Activated CD4-positive, alpha-beta T cell treated with anti-CD3 and anti-CD28 coated beads for 36 hours (primary cell): ENCODE measurements at places on chromosomes 3 and 15.

GRCh38 chr3:193129607-193130006 lies 111.4 kb upstream of the PLAAT1 start:
- DNase-seq: no peak

DNA sequence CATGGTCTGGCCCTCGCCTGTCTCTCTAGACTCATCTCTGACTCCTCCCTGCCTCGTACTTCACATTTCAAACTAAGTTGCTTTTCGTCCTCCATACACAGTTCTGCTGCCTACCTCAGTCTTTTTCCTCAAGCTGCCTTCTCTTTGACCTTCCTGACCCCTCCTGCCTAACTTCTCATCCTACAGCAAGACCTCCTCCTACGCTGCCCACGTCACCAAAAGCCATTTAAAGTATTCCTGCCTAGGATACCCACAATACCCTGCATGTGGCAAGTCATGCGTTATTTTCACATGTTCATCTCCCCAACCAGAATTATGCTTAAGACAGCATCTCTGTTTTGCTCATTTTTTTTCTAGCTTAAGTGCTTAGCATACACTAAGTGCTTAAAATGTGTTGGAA lies 56.7 kb downstream of the LHFPL4 start:
- no peak for DNase-seq

DNA sequence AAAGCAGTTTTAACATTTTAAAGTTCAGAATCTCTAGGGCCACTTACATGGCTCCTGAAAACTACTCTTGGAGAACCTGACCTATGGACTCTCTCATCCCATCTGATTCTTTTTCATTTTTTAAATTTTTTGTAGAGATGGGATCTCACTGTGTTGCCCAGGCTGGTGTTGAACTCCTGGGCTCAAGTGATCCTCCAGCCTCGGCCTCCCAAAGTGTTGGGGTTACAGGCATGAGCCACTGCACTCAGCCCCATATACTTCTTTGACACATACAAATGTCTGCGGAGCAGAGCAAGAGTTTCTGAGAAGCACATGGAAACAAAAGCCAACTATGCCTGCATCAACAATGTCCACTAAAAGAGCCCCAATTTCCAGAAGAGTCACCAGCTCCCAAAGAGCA lies 189.8 kb downstream of the FOXP1 start:
- DNase-seq: no peak

- DNase-seq: no peak
Measured at GRCh38 chr3:133474251-133474801, 74.5 kb downstream of the BFSP2 start.

DNA sequence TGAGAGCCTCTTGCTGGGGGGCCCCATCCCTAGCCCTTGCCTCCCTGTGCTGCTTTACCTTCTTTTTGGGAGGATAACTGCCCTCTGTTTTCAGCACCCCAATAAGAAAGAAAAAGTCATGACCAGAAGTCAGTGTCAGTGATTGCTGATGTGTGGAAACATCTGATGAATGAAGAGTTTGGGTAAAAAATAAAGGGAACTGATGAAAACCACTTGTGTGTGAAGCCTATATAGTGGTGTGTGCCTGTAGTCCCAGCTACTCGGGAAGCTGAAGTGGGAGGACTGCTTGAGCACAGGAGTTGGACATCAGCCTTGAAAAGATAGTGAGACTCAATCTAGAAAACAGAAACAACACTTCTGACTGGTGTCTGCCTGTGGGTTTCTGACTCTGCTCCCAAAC lies 9.8 kb upstream of the CELSR3 start:
- no peak for DNase-seq

DNA sequence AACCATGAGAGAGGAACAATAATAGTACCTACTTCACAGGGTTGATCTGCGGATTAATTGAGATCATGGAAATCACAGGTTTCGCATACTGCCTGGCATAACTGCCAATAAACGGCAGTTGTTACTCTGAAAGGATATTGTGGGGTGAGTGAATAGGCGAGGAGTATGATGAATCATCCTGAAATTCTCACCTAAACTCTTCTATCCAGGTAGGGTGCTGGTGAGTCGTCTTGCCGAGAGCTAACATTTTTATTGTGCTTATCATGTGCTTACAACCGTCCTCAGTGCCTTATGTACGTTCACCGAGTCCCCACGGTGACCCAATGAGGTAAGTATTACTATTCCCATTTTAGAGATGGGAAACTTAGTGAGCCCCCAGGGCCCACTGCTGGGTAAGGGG lies 52.4 kb upstream of the SRGAP3 start:
- DNase-seq: peak; percentile 34

DNA sequence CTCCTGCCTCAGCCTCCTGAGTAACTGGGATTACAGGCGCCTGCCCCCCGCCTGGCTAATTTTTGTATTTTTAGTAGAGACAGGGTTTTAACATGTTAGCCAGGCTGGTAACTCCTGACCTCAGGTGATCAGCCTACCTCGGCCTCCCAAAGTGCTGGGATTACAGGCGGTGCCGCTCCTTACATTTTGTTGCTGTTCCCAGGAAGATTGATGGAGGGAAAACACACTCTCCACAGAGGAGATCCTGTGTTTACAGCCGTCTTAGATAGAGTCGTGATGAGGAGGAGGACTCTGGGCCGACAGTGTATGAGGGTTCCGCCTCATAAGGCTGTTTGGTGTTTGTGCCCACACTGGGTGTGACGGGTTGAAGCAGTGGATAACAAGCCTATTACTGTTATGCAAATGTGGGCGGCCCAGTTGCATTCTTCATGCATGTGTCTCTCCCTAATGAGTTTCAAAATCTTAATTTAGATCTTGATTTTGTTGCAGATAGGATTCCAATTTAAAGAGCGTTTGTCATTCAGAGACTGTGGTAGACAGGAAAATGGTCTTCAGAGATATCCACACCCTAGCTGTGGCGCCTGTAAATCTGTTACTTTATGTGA lies 60.0 kb downstream of the APBA2 start:
- DNase-seq: no peak

DNA sequence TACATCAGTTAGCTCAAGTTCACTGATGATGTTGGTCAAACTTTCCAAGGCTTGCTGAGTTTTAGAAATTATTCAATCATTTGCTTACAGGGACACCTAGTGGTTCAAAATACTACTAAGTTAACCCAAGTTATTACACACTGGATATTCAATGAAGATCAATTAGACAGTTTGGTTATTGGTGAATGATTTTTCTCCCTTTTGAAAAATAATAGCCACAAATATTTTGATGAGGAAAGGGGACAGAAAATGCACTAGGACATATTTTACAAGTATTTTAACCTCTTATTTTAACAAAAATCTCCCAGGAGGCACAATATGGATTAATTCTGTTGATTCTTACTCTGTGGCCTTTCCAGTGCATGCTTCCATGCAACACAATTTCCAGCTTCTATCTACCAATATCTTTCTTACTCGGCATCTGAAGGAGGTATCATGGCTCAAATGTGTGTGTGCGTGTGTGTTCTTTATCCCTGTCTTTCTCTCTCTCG lies 20.1 kb upstream of the GOLGA6L2 start:
- no peak for DNase-seq

DNA sequence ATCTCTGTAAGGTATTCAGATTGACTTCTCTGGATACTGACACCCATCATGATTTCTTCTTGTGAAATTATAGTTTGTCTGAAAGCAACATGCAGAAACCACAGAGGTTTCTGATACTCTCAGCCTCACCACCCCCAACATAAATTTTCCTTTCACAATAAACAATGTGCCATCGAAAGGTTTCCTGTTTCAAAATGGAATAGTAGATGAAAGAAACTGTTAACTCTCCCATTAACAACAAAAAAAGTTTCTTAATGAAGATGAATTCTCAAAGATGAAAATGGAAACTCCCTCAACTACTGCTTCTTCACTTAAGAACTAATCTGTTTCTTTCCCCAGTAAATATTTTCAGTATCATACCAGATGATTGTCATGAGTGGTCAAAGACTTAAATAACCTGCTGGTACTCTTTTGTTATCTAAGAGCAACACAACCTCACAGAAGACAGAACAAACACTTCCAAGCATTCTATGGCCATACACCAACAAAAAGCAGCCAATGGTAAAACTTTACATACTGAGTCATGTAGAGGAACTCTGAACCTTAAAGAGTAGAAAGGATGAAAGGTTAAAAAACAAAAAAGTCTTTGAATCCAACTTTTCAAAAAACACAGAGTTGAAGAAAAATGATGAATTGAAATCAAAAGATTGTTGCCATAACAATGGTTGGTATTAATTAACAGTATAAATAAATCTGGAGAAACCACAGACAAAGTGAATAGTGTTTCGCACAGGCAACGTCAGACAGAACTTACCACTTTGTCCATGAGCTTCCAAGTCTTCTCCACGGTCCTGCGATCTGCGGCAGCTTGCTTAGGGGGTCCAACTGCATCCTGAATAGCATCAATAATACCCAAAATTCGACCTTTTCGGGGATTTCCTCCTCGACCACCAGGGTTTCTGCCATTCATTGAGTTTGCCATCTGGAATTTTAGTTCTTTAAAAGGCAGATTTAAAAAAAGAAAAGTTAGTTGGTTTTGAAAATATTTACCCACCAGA lies 1.9 kb downstream of the CBLB start:
- peak; percentile 32 for DNase-seq

GRCh38 chr3:55728461-55729100 lies 241.5 kb upstream of the WNT5A start:
- DNase-seq: no peak

GRCh38 chr3:157136647-157137387 lies 23.1 kb downstream of the CCNL1 start:
- DNase-seq: no peak

- no peak for DNase-seq
Measured at GRCh38 chr3:191972714-191973398, 511.9 kb downstream of the PYDC2 start.

GRCh38 chr3:127304121-127304744 lies 16.4 kb upstream of the PRR20G start:
- peak; percentile 13 for DNase-seq

DNA sequence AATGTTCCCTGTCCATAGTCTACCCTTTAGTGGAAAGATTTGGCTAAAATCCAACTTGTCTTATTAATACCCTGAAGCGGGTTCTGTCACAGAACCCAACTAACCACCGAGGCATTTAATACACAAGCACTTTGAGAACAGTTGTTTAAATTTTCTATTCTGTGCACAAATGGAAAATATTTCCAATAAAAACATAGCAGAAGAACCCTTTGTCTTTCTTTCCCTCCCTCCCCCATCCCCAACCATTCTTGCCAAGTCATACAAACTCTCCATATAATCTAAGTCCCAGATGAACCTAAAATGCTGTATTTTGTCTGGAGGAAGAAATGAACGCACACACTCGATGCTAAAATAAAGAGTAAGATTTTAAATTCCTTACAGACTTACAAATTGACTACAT lies 126.9 kb upstream of the STRIT1 start:
- DNase-seq: no peak

- no peak for DNase-seq
Measured at GRCh38 chr15:70065006-70065722, 32.6 kb downstream of the TLE3 start.

- DNase-seq: peak; percentile 25
Measured at GRCh38 chr3:49476563-49476962, 6.5 kb downstream of the DAG1 start.

DNA sequence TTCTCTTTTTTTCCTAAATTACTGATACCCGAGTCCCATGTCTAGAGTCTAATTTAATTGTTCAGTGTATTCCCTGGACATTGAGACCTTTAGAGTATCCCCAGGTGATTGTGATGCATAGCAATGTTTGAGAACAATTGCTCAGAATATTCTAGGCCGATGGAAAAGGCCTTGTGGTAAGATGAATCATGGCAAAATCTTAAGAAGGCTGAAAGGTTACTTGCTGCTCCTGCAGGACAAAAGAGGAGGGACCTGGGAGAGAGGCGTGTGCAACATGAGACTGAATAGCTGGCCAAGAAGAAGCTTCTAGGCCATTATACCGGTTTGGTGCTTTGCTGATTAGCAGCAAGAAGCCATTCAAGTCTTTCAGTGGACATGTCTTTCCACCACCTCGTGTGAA lies 256.6 kb downstream of the ROBO2 start:
- DNase-seq: no peak

- no peak for DNase-seq
Measured at GRCh38 chr3:132135628-132136333, 101.0 kb upstream of the CPNE4 start.

- no peak for DNase-seq
Measured at GRCh38 chr3:106184540-106185457, 316.0 kb upstream of the CBLB start.

- DNase-seq: no peak
Measured at GRCh38 chr3:150371741-150372254, 36.3 kb upstream of the TSC22D2 start.

GRCh38 chr15:70526221-70526973 lies 237.0 kb downstream of the UACA start:
- DNase-seq: peak; percentile 21

DNA sequence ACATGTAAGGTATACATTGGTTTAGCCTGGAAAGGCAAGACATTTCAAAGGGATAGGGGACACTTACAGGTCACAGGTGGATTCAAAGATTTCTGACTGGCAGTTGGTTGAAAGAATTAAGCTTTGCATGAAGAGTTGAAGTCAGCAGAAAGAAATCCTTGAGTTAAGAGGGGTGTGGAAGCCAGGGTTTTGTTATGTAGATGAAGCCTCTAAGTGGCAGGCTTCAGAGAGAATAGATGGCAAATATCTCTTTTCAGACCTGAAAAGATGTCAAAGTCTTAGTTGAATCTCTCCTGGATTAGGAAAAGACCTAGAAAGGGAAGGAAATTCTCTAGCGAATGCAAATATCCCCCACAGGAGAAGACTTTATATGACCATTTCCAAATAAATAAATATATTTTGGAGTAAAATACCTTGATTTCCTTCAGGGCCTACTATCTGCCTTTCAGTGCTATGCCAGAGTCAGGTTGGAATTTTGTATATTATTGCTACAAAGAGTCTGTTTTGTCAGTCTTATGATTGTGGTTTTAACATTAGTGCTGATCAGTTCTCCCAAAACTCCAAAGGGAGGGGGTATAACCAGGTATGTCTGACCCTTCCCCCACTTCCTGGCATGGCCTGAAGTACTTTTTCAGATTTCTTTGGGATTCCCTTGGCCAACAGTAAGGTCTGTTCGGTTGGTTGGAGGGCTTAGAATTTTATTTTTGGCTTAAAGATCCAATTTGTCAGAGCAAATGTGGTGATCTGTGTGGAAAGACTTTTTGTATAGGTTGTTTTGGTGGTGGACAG lies 286.4 kb downstream of the LRTM1 start:
- no peak for DNase-seq

DNA sequence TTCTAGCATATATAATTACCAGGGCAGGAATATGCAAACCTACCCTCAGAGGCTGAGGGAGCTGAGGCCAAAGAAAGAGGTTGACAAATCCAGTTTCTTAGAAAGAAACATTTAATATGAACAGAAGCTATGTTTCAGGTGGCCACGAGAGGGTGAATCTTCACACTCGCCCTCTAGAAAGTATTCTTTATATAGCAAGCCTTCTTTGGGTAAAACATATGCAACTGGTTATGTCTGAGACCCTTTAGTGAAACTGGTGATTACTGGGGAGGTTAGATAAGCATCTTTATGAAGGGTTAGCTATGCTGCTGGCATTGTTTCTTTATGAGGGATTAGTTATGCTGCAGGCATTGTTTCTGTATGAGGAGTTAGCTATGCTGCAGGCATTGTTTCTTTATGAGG lies 50.7 kb upstream of the GOLGA6L2 start:
- no peak for DNase-seq
